ENCODE measurements at places on chromosomes 11 and 22.

DNA sequence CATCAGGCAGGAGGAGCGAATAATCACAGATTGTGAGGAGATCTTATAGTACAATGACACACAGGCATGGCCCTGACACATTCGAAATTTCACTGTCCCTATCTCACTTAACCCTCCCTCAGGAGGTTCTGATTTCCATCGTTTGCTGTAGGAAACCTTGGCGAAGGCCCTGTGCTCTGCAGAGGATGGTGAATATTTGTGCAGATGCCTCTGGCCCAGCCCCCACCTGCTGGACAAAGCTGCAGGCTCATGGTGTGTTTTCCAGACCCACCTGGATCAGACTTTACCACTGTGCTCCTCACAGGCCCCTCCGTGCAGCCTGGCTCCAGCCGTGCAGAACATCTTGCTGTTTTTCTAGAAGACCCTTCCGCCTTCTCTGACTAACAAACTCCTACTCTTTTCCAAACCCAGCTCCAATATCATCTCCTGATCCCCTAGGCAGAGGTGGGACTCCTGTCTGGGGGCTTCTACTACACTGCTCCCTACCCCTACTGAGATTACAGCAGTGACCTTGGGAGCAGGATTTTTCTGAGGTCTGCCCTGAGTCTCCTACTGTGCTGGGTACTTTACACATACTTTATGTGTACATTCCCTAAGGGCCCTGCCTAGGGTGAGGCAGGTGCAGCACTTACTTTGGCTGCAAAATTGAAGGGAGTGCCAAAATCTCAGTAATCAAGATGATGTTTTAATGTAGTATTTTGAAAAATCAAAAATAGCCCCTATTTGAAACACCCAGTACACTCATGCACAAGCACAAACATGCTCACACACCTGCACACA lies 412.7 kb downstream of the SOX6 start:
- no peak for DNase-seq

DNA sequence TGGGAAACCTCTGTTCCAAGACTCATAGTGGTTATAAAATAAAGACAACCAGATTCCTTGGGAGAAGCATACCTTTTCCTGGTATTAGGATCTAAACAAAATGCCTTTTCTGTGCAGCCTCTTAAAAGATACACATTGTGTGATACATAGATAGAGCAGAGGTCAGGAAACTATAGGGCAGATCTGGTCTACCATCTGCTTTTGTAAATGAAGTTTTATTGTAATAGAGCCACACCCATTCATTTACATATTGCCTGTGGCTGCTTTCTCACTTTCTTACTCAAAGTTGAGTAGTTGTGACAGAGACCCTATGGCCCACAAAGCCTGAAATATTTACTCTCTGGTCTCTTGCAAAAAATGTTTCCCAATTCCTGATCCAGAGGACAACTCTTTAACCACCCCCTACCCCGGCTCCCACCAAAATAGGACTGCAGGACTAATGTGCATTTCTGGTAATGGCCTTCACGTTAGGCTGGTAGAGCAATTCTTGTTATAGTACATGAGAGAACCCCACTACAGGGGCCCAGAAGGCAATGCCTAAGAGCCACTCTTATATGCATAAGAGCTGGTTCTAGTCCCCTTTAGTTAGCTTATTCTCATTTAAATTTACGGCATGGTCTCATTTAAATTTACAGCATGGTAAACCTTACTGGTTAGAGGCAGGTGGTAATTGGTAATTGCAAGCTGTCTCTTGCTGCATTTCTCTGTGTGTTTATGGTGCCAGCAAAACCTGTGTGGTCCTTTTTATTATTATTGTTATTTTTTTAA lies 76.8 kb upstream of the YWHAH start:
- no peak for DNase-seq

DNA sequence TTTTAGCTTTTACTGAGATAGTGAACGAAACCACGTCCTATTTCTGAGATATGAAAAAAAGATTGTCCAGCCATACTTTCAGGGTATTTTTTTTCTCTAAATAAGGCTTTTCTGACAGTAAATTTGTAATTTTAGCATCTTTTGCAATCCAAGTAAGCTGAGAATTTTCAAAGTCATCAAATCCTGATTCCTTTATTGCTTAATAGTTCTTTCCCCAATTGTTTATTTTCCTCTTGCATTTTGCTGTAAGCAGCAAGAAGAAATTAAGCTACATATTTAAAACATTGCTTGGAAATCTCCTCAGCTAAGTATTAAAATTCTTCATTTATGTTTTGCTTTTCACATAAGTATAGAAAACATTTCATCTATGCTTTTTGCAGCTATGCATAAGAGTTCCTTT lies 493.3 kb upstream of the CCDC179 start:
- DNase-seq, result no peak

DNA sequence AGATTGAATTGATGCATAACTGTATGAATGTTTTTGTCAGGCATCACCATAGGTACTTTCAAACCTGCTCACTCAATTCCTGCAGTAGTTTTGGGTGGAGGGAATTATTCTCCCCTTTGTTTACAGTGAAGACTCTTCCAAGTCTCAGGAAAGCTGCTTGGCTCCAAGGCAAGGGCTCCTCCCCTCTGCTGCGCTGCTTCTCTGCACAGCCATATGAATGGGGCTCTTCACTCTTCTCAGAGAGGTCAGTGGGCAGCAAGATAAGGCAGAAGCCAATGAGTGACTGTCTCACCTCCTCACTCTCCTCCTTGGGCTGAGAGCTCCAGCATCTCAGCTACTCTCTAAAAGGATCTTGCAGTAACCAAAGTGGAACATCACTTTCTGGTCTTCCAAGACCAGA lies 165.7 kb upstream of the TTC12 start:
- no peak for DNase-seq

DNA sequence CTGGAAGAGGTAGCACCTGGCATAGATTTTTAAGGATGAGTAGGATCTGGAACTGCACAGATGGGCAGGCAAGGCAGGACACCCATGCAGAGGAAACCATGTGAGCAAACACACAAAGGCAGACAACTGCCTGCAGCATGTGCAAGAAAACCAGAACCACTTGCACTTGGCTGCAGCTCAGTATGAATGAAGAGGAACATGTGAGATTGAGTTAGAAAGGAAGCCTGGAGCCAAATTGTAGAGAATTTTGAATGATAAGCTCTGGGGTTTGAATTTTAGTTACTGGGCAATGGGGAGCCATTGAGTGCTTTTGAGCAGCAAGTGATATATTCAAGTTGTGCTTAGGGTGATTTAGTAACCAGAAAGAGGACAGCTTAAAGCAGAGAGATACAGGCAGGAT lies 583.4 kb downstream of the SOX6 start:
- no peak for DNase-seq

DNA sequence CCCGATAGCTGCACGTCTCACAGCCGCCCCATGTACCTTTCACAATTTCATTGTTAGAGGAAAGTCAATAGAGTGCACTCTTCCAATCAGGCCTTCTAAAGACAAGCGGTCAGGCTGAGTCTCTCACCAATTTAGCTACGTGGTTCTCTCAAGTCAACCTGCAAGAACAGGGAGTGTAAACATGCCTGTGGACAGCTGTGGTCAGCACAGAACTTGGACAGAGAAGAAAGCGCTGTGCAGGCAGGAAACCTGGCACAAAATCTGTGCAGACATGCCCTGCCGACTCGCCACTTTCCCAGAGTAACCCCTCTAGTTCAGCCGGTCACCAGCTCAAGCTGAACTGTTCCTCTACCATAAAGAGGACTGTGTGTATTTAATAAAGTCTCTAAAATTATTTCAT lies 39.5 kb downstream of the CHKA start:
- no peak for DNase-seq

- DNase-seq, result no peak
These were observed 15.2 kb downstream of the ROBO4 start for GRCh38 chr11:124882339-124883071.

DNA sequence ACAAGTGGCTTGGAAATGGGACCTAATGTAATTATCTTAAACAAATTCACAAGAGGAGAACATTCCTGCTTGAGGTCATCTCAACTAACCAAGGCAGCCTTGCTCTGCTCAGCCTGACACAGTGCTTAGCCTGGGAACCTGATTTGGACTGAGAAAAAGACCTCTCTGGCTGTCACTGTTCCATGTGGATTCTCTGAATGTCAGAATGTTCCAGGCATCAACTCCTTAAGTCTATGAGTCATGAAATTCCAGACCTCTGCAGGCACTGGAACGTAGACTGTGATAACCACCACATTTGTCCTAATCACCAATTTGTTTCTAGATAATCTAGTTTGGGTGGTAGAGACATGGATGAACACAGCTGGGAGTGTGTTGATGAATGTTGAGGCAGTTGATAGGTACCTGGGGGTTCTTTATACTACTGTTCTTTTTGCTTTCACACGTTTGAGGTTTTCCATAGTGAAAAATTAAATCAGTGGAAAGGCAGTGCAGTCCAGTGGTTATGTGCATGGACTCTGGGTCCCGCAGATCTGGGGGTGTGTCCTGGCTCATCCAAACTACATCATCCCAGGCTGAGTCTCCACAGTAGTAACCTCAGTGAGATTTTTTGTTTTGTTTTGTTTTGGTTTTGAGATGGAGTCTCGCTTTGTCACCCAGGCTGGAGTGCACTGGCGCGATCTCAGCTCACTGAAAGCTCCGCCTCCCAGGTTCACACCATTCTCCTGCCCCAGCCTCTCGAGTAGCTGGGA lies 269.6 kb downstream of the MN1 start:
- no peak for DNase-seq

GRCh38 chr11:28659716-28660348 lies 551.6 kb downstream of the METTL15 start:
- no peak for DNase-seq
